ENCODE measurements at places on chromosomes 12 and 14.

GRCh38 chr14:28771168-28771567 is 4.6 kb downstream of the FOXG1 start:
- no peak for DNase-seq

DNA sequence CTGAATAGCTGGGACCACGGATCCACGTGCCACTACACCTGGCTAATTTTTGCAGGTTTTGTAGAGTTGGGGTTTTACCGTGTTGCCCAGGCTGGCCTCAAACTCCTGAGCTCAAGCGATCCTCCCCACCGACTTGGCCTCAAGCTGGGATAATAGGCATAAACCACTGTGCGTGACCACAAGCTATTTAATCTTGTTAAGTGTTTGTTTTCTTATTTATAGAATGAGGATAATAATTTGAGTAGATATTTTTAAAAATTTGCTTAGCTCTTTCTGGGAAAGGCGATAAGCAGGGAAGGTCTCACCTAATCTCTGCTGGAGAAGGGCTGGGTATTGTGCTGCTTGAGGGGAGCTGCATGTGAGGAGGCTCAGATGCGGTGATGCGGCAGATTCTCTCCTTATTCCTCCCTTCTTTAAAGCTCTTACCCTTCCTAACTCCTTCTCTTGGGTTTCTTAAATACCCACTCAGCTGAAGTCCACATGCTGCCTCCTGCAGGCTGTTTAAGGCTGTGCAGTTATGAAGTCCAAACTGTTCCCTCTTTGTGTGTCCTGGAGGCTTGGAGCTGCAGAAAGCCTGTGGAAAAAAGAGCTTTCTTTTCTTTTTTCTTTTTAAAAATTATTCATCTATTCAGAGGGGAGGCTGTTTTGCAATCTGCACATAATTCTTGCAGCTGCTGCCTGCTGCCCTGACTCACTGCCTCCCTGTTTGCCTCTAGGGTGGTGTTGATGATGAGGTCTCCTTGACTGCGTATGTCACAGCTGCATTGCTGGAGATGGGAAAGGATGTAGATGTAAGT is 37.9 kb downstream of the A2ML1 start:
- peak; percentile 34 for DNase-seq

DNA sequence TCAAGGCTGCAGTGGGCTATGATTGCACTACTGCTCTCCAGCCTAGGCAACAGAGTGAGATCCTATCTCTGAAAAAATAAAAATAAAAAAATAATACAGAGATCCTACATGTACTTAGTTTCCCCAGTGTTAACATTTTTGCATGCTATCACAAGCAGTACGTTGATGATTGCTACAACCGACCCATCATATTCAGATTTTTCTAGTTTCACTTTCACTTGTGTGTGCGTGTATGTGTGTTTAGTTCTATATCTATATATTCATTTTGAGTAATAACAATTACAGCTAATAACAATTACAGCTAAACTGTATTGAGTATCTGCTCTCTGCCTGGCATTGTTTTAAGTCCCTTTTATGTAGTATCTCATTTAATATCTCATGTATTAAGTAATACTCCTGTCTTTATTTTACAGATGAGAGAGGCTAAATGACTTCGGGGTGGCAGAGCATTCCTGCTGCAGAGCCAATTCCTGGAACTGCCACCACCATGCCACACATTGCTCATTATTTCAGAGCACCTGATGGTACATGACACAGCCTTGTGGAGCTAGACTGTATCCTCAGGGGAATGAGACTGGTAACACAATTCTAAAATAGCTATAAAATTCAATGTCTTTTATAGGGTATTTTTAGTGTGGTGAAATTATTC is 153.1 kb downstream of the BCAT1 start:
- DNase-seq: peak; percentile 28

GRCh38 chr12:116456330-116457082 is 102.7 kb upstream of the MAP1LC3B2 start:
- no peak for DNase-seq

DNA sequence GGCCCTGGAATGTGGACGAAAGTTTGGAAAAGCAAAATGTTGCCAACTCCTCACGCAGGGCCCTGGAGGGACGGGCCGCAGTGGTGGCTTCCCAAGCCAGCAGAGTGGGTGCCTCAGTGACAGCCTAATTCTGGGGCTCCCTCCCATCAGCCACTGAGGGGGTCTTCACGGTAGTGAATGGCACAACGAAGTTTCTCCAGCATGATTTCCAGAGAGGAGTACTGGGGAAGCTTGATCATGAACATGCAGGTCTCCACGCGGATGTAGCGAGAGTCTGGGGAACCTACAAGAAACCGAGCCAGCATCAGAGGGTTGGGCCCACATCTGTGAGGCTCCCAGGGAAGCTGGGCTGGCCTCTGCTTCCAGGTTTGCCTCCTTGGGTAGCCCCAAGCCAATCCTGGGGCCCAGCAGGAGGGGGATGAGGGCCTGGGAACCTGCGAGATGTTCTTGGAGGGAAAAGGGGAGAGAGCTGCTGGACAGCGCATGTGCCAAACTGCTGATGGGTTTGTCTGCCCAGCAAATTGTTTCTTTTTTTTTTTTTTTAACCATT is 37.0 kb downstream of the TRAFD1 start:
- DNase-seq: no peak

GRCh38 chr14:32696325-32697091 is 242.2 kb upstream of the NPAS3 start:
- DNase-seq: no peak

GRCh38 chr12:73361156-73361863 is 1089.1 kb downstream of the TRHDE start:
- no peak for DNase-seq

DNA sequence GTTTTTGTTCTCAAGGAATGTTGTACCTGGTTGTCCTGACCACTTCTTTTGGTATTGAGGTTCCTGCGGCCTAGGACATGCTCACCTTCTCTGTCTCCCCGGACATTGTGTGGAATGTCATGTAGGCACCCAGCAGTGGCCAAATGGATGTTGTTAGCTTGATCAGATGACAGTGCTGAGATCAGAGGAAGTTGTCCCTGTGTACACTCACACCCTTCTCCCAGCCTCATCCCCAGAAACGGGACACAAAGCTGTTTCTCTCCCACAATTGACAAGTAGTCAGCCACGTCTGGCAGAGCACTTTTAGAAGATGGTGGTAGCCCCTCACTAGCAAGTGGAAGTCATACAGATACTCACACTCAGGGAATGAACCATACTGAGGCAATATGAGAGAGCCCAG is 3.0 kb downstream of the PLEKHH1 start:
- no peak for DNase-seq

DNA sequence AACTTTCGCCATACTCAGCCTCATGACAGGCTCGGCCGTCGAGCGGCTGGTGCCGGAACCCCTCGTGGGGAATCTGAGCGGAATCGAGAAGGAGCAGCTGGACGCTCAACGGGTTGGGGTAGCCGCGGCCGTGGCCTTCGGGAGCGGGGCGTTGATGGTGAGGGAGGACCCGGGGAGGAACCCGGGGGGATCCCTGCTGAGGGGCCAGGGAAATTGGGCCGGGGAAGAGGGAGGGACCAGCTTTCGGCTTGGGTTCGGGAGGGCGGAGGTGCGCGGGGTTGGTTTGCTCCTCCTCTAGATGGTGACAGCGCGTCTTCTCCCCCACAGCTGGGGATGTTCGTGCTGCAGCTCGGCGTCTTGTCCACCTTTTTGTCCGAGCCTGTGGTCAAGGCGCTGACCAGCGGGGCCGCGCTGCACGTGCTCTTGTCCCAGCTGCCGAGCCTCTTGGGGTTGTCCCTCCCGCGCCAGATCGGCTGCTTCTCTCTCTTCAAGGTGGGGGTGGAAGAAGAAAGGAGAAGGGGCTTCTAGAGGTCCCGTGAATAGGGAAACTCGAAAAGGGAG is 9.8 kb downstream of the ARHGEF25 start:
- DNase-seq: no peak

DNA sequence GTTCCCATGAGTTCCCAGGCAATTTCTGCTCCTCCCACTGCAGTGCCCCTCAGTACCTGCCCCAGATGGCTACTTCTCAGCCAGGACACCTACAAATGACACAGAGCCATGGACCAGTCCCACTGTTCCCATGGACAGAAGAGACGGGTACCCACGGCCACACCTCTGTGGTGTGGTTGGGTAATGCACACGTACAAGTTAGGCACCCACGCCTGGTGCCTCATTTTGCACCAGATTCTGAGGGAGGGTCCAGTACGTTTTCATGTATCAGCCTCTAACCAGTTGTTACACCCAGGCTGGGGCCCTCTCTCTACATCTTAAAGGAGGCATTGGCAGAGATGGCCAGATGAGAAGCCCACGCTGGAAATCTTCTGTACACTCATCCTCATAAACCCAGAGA is 114.0 kb downstream of the DICER1 start:
- DNase-seq: no peak

DNA sequence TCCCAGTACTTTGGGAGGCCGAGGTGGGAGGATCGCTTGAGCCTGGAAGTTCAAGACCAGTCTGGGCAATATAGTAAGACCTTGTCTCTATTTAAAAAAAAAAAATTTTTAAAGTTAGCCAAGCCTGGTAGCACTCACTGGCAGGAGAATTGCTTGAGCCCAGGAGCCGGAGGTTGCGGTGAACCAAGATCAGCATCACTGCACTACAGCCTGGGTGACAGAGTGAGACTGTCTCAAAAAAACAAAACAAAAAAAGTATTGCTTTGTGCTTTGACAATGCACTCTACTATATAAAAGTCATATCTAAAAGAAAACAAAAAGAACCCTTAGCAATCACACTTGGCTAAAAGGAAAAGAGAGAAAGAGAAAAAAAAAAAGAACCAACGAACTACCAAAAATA is 26.8 kb downstream of the GNPTAB start:
- no peak for DNase-seq

GRCh38 chr14:59305836-59306555 is 117.5 kb downstream of the DAAM1 start:
- DNase-seq: no peak

DNA sequence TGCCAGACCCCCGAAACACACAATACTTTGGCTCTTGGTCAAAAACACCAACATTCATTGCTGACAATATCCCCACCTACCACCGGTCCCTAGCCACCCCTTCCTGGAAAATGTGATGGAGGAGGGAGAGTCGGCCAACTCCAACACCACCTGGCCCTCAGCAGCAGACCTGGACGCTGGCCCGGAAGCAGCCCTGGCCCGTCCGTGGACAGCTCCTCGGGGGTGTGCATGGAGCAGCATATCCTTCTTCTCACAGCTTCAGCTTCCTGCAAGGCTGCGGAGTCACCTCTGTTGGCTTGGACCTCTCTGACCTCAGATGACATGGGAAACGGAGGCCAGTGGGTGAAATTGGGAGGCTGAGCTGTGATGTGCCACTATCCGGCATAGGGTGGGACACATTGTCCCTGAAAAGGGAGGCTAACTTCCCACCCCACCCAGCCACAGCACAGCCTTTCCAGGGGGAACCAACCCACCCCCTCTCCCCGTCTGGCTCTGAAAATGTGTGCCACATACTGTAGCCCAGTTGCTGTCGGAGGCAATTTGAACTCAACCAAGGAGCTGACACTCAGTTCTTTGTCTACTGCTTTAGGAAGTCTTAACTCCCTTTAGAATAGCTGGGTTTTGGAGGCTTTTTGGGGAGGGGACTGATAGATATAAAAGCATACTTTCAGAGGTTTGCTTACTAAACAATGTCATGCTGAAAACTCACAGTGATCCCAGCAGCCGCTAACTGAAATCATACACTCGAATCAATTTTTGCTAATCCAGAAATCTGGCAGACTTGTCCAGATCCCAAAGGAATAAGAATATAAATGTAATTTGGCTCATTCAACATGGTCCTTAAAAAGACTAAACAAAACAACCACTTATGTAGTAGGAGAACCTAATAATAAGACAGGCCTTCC is 43.1 kb upstream of the LTA4H start:
- DNase-seq: no peak

GRCh38 chr12:1692895-1693610 is 2.2 kb downstream of the ADIPOR2 start:
- DNase-seq: no peak

GRCh38 chr12:13313886-13314285 is 117.4 kb downstream of the EMP1 start:
- DNase-seq: no peak

DNA sequence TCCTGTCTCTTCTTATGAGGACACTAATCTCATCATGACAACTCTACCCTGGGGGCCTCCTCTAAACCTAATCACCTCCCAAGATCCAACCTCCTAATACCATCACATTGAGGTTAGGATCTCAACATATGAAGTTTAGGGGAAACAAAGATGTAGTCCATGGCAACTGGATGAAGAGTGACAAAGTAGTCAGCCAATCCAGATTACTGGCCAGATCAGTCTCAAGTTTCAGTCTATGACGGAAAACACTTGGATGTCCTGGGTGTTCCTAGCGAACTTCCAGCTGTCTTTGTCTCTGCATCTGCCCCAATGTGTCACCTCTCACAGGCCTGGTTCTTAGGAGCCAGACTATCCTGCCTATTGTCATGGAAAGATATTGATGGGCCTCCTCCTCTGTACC is 630.8 kb downstream of the AACS start:
- no peak for DNase-seq

- DNase-seq: no peak
Observed at GRCh38 chr14:76673261-76673660, 88.0 kb upstream of the VASH1 start.

DNA sequence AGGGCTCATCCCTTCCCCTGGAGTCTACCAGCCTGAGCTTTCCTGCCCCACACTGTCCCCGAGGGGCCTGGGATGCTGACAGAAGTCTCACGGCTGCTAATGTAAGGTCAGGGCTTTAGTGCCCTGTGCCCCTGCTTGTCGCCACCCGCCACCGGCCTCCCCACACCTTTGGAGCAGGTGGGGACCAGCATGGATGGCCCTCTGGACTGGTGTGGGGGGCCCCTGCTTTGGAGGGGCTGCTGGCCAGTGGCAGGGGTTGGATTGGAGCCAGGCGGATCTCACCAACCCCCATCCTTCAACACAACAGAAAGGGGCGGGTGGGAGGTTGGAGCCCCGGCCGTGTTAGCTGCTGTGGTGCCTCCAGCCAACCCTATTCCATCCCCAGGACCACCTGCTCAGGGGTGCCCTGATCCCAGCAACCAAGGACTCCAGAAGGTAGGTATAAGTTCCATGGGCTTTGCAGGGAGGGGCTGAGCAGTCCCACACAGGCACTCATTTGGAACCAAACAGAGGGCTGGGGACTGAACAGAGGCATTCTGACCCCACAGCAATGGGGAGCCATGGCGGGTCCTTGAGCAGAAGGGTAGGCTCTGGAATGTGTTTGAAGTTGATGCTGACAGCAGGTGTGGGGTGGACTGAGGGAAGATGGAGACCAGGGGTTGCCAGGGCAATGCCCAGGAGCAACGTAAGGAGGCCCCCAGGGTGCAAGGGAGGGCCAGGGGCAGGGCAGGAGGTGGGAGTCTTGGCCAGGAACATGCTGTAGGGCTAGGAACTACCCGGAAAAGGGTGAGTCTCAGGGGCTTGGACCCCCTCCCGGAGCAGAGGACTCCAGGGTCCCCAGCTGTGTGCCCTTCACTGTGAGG is 145.1 kb upstream of the C14orf180 start:
- DNase-seq: no peak

- no peak for DNase-seq
Observed at GRCh38 chr14:71452987-71453386, 479.2 kb upstream of the RGS6 start.

DNA sequence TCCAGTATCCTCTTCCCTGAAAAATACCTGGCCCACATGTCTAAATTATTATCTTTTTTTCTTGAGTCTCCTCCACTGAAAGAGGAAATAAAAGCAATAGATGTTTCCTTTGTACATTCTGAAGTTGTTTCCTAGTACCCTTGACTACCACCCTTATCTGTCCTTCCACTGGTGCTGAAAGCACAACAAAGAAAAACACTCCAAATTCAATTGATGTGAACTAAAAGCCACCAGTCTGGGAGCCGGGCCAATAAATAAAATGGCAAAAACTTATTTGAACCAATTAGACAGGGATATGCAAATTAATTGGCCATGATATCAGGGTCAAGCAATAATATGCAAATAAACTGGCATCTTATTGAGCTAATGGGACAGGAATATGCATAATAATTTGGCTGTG is 330.5 kb downstream of the PAWR start:
- DNase-seq: no peak
